ENCODE measurements at places on chromosomes 6 and 20.

DNA sequence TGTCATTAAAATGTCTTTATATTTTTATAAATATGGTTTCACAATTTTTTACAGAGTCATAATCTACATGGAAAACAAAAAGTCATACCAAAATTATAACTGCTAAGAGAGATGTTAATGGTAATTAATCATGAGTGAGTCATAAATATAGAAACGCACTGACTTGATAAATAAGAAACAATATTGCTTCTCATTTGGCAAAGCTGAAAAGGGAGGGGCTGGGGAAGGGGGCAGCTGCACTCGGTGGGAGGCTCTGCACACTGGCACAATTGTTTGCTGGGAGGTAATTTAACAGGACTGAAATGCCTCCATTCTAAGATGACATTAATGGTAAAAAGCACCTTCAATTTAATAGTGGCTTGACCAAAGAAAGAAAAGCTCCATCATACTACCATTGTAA, 133.3 kb upstream of the AGPAT4 start:
- DNase-seq: no peak

- DNase-seq: no peak
Observed at GRCh38 chr20:43220612-43221011, 30.9 kb upstream of the PTPRT start.

DNA sequence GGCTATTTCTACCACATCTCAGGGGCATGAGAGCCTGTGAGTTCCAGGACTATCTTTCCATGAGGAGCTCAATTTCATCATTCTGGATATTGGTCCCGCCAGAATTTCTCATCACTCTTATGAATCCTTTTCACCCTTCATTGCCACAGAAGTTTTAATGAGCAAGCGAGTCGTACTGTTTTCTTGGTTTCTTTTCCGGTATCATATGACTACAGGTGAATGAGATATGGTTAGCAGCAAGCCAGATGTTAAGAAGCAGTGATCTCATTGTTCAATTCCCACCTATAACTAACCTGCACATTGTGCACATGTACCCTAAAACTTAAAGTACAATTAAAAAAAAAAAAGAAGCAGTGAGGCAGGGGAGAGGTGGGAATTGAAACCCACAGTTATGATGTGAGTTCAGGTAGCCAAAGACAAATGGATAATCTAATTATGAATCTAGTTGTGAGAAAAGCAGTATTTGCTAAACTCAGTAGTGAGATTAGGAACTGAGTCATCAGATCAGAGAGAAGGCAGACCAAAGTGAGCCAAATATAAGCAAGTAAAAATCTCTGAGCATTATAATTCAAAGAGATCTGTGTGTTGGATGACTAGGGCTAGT, 78.0 kb upstream of the ELOVL5 start:
- DNase-seq: no peak

DNA sequence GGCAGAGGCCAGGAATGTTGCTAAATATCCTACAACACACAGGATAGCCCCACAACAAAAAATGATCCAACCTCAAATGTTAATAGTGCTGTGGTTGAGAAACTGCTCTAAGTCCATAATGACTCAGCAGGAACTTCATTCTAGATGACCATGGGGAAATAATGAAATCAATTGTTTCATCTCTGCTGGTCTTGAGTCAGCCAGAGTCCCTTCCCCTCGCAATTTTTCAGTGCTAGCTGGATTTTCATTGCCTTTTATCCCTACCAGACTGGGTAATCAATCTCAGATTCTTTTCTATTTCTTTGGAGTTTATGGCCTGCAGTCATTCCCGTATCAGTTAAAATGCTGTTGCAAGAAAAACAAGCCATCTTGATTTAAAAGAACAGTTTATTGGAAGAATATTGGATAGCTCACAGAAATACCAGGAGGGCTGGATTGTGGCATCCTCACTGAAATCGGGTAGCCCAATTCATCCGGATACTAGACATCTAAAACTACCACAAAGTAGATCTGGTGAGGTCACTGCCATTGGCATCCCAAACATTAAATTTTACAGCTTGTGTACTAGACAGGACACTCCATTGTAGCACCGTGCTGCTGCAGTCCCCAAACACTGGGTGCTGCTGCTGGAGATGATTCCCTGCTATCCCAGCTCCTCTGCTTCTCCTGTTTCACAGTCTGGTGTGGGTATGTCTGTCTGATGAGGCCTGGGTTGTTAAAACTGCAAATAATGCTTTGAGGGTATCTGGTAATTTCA, 30.3 kb upstream of the POPDC3 start:
- peak; percentile 74 for DNase-seq

- DNase-seq: no peak
Observed at GRCh38 chr20:23584434-23585199, 16.3 kb upstream of the CST9L start.

DNA sequence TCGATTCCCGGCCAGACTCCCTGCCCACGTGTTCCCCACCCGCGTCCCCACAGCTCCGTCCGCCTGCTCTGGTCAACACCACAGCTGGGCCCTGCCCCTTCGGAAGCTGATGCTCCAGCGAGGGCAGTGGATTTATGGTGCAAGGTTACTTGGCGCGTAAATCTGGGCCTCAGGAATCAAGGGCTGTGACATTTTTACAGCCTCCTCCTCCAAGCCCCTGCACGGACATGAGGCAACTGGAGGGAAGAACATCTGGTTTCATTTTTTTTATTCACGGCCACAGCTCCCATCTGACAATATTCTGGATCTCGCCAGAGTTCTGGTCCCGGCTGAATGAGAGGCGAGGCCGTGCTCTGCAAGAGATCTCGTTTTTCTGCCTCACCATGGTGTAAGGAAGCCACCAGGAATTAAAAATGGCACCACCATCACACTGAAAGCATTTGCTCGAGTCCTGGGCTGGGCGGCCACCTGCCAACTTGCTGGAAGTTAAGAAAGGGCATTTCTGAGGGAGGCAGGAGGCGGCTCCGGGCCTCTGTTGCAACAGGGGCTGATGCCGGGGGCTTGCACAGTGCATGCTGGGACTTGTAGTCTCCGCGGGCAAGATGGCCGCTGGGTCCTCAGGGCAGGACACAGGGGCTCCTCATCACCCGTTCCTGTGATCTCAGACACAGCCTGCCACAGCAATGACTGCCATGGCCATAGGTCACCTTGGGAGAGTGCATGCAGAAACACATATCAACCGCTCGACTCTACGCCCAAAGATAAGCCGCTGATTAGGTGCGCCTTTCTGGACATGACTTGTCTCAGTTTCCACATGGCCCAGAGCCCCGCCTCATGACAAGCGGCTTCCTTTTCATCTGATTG, 148.5 kb downstream of the LY86 start:
- peak; percentile 52 for DNase-seq

- DNase-seq: no peak
Observed at GRCh38 chr6:20402092-20402341, 338 bp downstream of the E2F3 start.

GRCh38 chr6:144036064-144036834, 28.2 kb upstream of the PLAGL1 start:
- peak; percentile 33 for DNase-seq

GRCh38 chr6:30820193-30820592, 64.1 kb upstream of the DDR1 start:
- peak; percentile 62 for DNase-seq

DNA sequence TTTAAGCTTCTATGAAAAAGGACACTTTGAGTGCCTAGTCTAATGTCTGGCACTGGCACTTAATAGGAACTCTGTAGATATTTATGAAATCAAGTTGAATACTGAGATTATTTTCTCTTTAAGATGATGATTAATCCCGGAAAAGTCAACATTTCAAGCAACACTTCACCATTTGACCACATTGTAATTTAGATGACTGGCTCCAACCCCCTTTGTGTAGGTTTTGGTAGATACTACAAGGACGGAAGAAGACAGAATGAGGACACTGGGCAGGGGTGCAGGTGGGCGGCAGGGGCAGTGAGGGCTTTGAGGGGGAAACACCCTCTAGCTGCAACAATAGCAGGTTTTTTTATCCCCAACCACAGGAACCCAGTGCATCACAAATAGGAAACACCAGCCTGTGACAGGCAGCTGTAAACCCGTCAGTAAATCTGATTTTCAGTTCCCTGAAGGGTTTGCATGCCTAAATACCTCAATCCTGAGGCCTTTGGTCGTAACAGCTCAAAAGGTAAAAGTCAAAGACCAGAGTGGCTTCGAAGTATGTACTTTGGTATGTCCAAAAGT, 4.6 kb downstream of the DTNBP1 start:
- DNase-seq: no peak

Measured in GM04503 (cell line).